Fibroblast of the aortic adventitia (primary cell): ENCODE measurements at places on chromosomes 1 and 21. TPM values are rescaled to one million over a fixed set of nuclear protein-coding genes. Genes with fewer than 3 reads are reported as not detected.
A peak's percentile ranks its signal among the peaks of the same experiment; 100 is the strongest.

VANGL1 gene
- total RNA-seq: 6.0 and 14.3 TPM in 2 replicates

SPATA46 gene
- not detected in 2 replicates for total RNA-seq

GOLT1A gene
- not detected in 2 replicates for total RNA-seq

TMIGD3 gene
- total RNA-seq: not detected in 2 replicates

ABCA4 gene
- 0.09 TPM in 1 of 2 replicates, not detected in the other for total RNA-seq

NHLH2 gene
- total RNA-seq: not detected in 2 replicates

GRCh38 chr1:102071451-102071850 is 74.7 kb upstream of the OLFM3 start:
- DNase-seq: no peak

- DNase-seq: no peak
These were observed 4.2 kb upstream of the PTPN22 start for GRCh38 chr1:113875714-113876113.

GRCh38 chr1:21121764-21122471 is 54.8 kb downstream of the EIF4G3 start:
- no peak for DNase-seq

GRCh38 chr21:19029816-19030215 is 626.2 kb upstream of the TMPRSS15 start:
- DNase-seq: no peak

DNA sequence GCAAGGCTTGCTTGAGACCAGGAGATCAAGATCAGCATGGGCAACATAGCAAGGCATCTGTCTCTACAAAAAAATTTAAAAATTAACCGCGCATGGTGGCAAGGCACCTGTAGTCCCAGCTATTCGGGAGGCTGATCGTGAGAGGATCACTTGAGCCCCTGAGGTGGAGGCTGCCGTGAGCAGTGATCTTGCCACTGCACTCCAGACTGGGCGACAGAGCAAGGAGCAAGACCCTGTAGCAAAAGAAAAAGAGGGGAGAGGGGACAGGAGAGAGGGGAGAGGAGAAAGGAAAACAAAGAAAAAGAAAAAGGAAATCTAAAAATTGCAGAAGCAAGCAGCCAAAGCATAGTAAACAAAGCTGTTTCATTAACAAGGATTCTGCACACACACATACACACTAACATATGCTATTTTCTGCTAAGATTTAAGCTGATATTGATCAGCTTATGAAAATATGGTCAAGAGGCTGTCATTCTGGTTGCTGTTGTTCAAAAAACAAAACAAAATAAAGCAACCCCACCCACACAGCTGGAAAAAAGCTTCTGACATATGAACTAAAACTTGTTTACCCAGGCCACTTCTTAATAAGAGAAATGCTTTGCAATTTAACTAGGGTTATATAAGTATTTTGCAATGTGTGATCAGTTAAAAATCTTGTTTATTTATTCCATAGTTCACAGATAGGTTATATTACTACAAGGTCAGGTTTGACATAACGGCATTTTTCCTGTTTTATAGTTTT is 1.8 kb downstream of the ARNT start:
- peak; percentile 22 for DNase-seq

DNA sequence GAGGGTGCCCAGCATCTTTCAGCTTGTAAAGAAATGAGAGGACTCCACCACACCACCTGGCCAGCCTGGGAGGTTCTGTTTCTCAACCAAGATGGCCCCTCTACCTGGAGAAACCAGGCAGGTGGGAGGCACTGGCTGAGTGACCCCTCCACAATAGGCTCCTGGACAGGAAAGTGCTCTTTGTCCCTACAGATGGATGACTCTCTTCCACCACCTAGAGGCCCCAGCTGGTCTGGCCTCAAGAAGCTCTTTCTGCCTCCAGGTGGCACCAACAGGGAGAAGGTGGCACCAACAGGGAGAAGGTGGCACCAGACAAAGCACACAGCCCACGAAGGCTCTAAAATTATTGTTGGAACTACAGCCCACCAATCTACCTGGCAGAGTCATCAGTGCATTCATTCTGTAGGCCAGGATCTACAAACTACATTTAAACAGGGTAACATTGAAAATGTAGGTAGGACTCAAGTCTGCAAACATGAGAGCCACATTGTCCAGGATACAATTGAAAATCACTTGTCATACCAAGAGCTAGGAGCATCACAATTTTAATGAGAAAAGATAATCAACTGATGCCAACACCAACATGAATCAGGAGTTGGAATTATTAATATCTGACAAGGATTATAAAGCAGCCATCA is 14.4 kb downstream of the TMPRSS3 start:
- peak; percentile 32 for DNase-seq

GRCh38 chr1:13783551-13783950 is 83.6 kb downstream of the PRDM2 start:
- DNase-seq: peak; percentile 36

DNA sequence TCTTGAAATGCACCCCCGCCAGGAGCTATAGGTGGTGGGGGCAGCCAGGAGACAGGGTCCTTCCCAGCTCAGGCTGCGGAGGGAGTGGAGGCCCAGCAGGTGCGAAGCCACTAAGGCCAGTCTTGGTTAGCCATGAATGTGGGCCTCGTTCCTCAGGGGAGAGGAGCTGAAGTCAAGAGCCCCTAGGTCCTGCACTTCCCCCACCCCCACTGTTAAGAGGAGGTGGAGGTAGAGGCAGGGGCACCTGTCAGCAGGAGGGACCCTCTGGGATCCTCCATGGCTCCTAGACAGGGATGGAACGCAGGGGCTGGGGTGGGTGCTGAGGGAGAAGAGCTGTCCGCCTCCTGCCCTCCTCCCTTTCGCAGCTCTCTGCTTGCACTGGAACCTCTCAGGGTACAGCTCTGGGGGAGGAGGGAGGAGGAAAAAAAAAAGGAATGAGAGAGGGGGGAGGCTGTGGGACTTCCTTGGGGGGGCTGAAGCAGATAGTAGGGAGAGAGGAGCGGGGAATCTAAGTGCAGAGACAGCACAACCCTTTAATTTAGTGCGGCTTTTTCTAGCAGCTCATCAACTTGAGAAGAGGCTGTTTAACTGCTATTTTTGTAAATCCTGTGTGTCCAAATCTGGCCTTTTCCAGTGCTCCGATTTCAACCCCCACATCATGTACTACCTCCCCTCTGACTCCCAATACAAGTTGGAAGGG is 37.0 kb downstream of the MATN1 start:
- DNase-seq: no peak

- no peak for DNase-seq
These were observed 29.1 kb downstream of the COL18A1 start for GRCh38 chr21:45433911-45434644.

DNA sequence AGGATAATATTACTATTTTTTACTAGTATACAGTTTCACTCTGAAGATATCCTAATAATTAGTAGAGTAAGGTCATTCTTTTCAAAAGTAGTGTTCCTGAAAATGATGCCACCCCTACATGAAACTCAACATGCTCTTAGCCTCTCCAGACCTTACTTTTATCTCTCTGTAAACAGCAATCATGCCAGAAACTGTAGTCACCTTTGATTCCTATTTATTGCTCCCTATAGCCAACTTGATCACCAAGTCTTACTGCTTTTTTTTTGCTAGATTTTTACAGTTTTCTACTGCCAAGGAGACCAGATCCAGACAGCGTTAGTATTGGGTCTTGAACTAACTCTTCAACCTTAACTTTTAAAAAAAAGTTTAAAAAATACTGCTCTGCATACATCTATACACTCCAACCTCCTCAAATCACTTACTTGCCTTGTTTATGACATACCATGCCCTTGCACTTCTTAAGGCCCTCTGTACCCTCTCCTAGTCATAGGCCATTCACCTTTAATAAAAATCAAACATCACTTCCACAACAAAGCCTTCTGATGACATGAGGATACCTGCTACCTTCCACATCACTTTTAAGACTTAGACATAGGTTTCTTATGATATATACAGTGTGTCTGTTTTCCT is 36.1 kb downstream of the ZNHIT6 start:
- no peak for DNase-seq

- no peak for DNase-seq
These were observed 261.4 kb upstream of the C1orf174 start for GRCh38 chr1:4161366-4162006.

DNA sequence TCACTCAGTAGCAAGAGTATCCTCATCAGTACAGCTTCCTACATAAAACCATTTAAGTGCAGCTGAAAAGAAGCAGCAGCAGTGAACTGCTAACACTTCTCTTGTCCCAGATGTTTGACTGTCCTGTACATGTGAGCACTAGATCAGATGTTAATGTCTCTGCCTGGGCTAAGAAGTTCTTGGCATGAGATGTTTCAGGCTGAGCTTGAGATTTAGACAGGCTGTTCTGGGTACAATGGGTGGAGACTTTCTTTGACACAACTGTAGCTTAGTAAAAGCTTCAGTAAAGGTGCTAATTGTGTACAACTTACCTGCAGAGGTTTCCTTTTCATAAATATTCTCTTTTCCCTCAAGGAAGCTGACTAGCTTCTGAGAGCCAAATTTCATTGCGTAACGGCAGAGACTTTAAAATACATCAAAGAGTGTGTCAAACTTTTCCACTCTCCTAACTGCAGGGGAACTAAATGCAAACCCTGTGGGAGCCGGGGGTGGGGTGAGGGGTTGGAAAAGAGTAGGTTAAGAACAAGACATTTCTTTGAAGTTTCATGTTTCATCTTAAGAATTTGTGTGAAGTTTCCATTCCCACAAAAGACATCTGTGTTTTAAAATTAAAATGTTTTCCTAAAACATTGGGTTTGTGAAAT is 82.1 kb upstream of the CCDC190 start:
- peak; percentile 65 for DNase-seq
